Frontal cortex (tissue), 4 donors: ENCODE measurements at places on chromosomes 3 and 15. TPM values are rescaled to one million over a fixed set of nuclear protein-coding genes. Genes with fewer than 3 reads are reported as not detected.

TM2D3 gene
- total RNA-seq, result 102 TPM

- no peak for DNase-seq
These were observed 63.1 kb downstream of the FOXP1 start for GRCh38 chr3:71520161-71521020.

TUSC7 gene
- total RNA-seq, result not detected

SUSD5 gene
- total RNA-seq, result 2.0 TPM

DNA sequence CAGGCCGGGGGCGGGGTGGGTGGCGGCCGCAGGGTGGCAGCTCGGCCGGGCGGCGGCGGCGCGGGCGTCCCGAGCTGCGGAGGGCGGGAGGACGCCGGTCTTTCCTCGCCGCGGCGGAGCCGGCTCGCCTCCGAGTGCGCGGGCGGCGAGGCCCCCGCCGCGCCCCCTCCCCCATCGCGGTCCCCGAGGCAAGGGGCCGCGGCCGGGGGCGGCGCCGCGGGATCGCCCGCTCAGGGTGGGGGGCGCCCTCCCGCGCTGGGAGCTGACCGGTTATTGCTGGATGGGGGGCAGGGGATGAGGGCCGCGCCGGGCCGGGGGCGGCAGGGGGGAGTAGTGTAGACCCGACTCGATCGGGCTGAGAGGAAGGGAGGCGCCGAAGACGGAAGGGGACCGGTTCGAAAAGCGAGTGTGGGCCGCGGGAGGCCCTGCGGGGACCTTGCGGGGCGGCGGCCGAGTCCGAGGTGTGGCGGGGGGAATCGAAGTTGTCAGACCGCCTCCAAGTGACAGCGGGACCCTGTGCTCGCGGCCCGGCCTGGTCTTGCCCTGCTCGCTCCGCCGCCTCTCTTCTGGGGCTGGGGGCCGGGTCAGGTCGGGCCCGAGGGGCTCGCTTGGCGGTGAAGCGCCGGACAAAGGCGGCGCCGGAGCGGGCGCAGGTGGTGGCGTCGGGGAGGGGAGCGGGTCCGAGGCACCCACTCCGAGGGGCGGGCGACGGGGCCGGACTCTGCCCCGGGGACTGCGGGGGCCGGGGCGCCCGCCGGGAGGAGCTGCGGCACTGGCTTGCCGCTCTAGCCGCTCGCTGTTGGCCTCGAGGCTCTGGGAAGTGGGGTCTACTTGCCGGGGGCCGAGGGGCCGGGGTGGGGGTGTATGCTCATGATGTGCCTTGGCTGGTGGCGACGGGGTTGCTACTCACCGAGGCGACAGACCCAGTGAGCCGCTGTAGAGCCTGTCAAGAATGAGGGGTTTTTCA is 1.1 kb downstream of the BAHD1 start:
- no peak for DNase-seq

FYTTD1 gene
- 61.1 TPM for total RNA-seq

GRCh38 chr3:18669374-18669773 is 244.2 kb upstream of the SATB1 start:
- DNase-seq, result no peak

GRCh38 chr3:186895406-186895805 is 34.9 kb upstream of the ST6GAL1 start:
- DNase-seq, result no peak

- no peak for DNase-seq
These were observed 610 bp downstream of the LIPC start for GRCh38 chr15:58432401-58432800.

TMEM89 gene
- not detected for total RNA-seq

LCTL gene
- 0.41 TPM for total RNA-seq

DNA sequence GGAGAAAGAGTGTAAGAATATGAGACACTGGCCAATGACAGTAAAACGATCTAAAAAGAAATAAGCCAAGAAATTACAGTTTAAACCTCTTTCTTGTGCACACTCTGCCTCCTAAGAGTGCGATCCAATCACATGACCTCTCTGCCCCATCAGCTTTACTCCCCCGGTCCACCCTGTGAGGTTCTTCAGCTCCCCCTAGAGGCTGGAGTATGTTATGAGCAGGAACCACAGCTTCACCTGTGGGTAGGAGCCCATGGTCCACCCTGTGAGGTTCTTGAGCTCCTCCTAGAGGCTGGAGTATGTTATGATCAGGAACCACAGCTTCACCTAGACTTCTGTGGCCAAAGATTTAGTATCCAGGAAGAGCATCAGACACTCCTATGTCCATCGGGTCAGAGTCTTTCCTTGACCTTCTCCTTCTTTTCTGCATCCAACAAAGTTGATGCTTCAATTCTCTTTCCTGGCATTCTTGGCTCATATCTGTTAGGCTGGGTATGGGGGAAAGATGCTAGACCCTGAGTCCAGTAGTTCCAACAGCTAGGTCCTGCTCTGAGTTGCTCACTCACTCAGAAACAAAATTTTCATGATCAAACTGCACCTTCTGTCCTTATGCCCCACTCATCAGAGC is 164.0 kb downstream of the MINAR1 start:
- DNase-seq, result no peak

- DNase-seq, result no peak
These were observed 100.0 kb downstream of the PCCB start for GRCh38 chr3:136350132-136350531.

DNA sequence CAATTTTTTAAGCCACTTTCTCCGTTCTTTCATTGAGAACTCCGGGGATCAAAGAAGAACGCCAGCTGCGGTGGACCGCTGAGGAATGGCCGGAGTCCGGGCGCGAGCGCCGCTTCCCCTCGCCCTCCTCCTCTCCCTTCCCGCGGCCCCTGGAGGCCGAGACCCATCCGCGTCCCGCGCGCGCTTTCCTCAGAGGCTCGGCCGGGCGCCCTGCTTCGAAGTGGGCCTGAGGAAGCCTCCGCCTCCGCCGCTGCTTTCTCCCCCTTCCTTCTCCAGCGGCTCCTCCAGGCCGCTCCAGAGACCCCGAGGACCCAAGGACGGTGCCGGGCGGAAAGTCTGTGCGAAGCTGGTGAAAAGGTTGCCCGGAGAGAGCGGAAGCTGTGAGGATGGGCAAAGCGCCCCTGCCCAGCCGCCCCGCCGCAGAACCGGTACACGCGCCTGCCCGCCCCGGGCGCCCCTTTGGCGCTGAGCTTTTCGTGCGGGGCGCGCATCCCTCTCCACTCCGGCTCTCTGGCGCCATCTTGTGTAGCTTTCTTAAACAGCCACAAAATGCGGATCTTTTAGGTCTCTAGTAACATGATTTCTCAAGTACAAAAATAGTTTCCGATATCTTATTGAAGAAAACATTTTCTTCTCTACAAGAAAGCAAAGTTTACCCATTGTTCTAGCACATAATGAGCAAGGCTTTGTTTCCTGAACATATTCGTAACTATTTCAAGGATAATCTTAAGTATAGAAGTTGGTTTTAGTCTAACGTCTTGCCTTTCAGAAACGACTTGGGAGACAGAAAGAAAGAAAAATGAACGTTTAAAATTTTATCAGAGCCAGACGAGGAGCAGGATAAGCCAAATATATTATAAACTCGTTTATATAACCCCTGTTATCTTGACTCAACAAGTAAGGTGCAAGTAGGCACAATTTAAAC is 59.2 kb upstream of the FAM174B start:
- peak; percentile 67 for DNase-seq

- DNase-seq, result no peak
These were observed 3.3 kb downstream of the P2RY14 start for GRCh38 chr3:151275091-151275490.

- DNase-seq, result no peak
These were observed 142.2 kb downstream of the NR2F2 start for GRCh38 chr15:96472681-96473080.

DNA sequence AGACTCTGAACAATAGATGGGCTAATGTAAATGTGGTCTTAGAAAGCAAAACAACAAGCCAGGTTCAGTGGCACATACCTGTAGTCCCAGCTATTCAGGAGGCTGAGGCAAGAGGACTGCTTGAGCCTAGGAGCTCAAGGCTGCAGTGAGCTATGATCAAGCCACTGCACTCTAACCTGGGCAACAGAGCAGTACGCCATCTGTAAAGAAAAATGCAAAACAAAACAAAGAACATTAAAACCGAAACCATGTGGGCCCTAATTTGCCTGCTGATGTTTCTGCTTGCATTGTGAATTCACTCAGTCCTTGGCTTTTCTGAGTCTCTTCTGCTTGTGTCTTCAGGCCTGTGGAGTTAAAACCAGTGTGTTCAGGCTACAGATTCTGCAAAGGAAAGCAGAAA is 56.7 kb downstream of the CCNL1 start:
- DNase-seq, result no peak

DNA sequence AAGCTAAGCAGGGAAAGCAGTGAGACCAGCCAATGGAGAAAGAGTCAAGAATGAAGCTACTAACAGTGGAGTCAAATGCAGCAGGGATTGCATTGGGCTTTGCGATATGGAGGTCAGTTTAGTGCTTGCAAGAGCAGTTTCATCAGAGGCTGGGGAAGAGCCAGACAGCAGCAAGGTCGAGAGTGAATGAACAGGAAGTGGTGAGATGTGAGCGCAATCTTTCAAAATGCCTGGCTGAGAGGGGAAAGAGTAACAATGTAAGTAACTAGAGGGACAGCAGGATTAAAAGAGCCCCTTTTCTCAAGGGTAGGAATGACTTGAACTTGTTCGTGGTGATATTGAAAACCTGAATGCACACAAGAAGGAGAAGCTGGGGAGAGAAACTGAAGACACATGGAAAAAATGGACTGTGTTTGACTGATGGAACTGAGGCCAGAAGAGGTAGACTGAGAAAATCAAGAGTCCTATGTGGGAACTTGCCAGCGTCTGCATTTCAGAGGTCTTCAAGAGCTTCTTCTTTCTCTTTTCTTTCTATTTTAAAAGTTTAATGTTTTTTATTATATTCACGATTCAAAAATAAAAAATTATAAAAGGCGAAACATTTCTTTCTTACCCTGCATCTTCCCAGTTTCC is 30.6 kb upstream of the GPR160 start:
- DNase-seq, result no peak

PATL2 gene
- not detected for total RNA-seq

DNA sequence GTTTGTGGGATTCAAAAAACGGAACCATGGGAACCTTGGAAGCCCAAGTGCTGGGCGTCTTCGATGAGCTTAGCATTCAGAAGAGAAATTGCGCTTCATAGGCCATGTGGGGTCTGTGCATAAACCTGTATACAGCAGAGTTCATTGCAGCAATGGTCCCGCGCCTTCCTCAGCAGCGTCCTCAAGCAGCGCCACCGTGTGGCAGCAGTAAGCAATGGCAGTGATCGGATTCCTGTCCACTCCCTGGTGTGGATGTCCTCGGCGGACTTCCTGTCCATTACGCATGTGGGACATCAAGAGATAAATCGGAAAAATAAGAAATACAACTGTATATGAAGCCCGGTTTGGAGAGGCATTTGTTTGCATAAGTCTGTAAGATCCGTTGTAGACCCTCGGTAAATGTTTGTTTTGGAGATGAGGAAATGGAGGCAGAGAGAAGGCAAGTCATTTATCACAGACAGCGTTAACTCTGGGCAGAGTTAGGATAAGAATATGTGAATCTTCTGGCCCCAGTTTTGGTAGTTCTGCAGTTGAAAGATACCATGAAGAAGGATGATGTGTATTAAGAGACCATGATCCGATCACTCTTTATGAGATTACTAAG is 57.7 kb downstream of the CNTN4 start:
- no peak for DNase-seq
